ENCODE measurements at places on chromosomes 12 and 14.

DNA sequence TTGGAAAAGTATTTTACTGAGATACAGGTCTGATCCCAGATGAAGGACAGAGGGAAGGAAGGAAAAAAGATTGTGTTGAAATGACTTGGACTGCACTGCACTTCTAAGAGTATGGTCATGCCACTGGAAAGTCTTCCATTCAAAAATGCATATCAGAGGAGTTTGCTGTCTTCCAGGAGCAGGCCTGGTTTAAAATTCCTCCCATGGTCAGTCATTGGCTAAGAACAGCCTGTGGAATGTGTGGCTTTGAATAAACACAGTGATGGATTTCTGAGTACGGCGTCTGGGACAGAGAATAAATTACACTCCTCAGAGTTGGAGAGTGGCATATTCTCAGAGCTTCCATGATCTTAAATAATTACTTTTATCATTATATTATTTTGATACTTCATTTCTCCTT lies 245.8 kb upstream of the PDZRN4 start:
- DNase-seq: no peak

- no peak for DNase-seq
Observed at GRCh38 chr12:125890366-125890905, 825.2 kb downstream of the AACS start.

- DNase-seq: no peak
Observed at GRCh38 chr14:54322701-54323337, 74.0 kb upstream of the CDKN3 start.

GRCh38 chr12:94039199-94039840 lies 109.1 kb upstream of the PLXNC1 start:
- DNase-seq: no peak

DNA sequence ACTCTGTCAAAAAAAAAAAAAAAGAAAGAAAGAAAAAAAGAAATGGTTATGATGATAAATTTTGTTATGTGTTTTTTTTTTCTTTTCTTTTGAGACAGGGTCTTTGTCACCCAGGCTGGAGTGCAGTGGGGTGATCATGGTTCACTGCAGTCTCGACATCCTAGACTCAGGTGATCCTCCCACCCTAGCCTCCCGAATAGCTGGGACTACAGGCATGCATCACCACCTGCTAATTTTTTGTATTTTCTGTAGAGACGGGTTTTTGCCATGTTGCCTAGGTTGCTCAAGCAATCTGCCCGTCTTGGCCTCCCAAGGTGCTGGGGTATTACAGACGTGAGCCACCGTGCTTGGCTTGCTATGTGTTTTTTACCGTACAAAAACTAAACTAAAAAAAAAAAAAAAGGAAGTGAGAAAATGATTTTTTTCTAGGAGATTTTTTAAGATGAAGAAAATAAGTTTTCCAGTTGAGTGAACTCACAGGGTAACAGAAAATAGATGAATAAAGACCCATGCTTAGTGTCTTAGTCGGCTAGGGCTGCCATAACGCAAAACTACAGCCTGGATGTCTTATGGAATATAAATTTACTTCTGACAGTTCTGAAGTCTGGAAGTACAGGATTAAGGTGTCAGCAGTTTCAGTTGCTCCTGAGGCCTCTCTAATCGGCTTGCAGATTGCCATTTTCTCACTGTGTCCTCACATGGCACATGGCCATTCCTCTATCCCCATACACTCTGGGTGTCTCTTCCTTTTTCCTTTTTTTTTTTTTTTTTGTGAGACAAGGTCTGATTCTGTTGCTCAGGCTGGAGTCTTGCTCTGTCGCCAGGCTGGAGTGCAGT lies 13.2 kb upstream of the APOF start:
- no peak for DNase-seq

- no peak for DNase-seq
Observed at GRCh38 chr12:109458086-109458485, 19.0 kb downstream of the KCTD10 start.

DNA sequence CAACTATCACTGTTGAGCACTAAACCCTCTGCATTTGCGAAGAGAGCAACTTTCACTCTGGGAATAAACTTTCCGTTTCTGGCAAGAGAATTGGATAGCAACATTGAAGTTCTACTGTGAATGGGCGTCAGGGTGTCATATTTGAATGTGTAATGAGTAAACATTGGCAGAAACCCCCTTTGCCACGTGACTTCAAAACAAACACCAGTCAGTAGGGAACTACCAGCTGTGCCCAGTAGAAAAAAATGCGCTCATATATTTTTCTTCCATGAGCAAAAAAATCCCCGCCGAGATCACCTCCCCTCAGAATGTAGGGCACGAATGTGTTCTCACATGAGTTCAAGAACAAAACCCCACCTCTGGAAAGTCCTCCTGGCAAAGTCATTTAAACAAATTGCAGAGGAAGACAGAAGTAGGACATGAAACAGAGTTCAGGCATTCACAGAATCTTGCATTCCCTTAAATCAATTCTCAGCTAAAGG lies 80.6 kb downstream of the BTG1 start:
- peak; percentile 10 for DNase-seq

All from stimulated activated CD4-positive, alpha-beta T cell treated with anti-CD3 and anti-CD28 coated beads, TNF-alpha, amount 100 ng/mL, for 4 hours (primary cell).